T-helper 2 cell (primary cell): ENCODE measurements at places on chromosomes 7 and 10.

- no peak for DNase-seq
These were observed 193.8 kb upstream of the CCDC6 start for GRCh38 chr10:60099998-60100747.

DNA sequence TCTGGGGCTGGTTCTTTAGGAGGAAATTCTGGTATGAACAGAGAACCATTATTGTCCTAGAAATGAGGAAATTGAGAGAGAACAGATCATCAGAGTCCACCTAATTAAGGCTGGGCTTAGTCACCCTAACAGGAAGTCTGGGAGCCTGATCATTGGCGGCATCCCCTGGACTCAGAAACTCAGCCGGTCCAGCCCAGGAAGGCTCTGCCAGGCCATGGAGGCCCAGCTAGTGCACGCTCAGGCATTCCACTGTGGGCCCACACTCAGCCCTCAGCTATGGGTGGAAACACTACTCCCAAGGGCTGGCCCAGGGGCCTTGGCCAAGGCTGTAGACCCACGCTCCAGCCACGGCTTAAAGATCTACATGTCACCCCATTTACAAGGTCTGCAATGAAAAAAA lies 109.2 kb downstream of the PTPN20 start:
- DNase-seq, result no peak

DNA sequence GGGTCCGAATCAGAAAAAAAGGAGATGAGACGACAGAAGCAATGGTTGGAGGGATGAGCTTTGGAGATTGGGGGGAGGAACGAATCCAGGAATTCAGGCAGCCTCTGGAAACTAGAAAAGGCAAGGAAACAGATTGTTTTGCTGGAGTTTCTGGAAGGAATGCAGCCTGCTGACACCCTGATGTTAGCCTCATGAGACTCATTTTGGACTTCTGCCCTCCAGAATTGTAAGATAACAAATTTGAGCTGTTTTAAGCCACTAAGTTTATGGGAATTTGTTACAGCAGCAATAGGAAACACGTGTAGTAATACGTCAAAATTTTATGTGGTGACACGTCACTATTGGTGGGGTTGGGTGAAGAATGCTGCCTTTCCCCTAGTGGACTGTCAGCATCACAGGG lies 25.6 kb upstream of the NPS start:
- DNase-seq, result no peak

DNA sequence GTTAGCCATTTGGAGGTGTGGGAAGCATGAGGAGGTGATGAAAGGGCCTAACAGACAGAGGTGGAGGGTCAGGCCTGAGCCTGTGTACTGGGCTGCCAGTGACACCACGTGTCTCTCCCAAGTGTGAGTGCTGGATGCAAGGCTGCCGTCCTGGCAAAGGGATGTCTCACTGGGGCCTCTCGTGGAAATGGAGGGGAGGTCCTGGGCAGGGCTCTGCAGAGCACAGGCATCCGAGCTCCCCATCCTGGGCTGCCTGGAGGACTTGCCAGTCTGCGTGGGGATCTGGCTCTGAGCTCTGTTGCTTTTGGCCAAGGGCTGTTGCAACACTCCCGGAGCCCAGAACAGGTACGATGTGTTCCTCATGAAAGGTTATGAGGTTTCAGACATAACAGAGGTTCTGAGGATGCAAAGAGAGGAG lies 77.3 kb downstream of the GRK5 start:
- no peak for DNase-seq

DNA sequence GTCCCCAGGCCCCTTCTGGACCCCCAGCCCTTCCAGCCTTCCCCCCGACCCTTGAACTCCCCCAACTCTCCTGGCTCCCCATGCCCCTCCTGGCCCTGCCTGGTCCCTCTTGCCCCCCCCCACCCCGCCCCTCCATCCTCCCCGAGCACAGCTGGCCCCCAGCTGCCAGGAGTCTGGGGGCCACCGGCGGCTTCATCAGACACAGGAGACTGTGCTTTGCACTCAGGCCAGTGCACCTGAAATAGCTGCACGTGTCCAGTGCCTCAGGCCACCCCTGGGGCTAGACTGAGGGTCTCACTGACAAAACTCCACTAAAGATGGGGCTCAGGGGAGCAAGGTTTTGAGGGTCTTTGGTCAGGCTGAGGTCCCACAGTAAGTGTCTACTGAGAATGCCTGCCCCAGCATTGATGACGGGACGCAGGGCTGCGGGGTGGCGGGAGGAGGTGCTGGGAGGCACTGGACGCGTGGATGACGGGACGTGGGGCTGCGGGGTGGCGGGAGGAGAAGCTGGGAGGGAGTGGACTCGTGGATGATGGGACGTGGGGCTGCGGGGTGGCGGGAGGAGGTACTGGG lies 6.5 kb downstream of the FOXL3 start:
- no peak for DNase-seq

GRCh38 chr7:41973202-41973730 lies 263.7 kb downstream of the GLI3 start:
- DNase-seq, result no peak

DNA sequence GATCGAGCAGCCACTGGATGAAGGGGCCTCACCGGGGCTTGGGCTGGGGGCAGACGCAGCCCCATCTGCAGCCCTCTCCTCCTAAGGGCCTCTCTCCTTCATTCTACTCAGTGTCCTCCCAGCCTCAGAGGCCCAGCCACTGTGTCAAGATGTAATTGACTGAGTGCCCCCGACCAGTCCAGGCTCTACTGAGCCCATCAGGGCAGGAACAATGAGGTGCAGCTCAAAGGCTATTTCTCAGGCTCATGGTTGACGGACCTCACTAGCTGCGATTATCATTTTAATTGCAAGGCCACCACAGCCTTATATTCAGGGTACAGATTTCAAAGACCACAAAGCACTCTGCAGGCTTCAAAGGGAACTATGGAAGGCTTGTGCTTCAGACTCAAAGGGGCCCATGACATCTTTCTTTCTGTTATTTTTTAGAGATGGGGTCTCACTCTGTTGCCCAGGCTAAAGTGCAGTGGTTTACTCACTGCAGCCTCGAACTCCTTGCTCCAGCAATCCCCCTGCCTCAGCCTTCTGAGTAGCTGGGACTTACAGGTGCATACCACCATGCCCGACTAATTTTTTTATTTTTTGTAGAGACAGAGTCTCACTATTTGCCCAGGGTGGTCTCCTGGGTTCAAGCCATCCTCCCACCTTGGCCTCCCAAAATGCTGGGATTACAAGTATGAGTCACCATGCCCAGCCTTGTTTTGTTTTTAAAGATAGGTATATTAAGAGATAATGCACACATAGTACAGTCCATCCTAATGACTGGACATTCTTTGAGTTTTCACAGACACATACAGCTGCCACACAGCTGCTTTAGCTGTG lies 23.7 kb downstream of the SLC29A3 start:
- no peak for DNase-seq

DNA sequence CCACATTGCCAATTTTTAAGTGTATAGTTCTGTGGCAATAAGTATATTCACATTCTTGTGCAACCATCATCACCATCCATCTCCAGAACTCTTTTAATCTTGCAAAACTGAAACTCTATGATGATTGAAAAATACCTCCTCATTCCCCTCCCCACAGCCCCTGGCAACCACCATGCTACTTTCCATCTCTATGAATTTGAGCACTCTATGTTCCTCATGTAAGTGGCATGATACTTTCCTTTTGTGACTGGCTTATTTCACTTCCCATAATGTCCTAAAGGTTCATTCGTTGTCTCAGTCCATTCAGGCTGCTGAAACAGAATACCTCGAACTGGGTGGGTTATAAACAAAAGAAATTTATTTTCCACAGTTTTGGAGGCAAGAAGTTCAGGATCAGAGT lies 23.4 kb upstream of the EGR2 start:
- DNase-seq, result no peak

DNA sequence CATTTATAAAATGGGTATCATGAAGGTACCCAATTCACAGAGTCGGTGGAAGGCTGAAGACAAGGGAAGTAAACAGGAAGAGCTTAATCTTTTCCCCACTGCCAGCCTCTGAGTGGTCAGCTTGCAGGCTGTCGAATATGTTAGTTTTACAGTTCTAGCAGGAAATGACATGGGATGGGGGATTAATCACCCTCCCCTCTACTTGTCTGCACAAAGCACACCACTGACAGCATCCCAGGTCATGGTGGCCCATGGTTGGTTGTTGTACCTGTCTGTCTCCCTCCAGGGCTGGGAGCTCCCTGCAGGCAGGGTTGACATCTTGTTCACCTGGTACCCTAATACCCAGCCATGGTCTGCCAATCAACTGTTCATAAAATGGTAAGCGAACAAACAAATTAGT lies 55.6 kb downstream of the GRB10 start:
- no peak for DNase-seq

DNA sequence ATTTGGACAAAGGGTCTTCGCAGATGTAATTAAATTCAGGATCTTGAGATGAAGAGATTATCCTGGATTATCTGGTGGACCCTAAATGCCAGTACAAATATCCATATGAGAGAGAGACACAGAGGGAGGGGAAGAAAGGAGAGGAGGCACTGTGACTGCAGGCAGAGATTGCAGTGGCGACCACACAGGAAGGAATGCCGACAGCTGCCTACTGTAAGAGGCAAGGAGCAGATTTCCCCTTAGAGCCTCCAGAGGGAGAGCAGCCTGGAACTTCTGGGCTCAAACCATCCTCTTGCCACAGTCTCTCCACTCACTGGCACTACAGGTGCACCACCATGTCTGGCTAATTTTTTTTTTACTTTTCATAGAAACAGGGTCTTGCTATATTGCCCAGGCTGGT lies 152.3 kb downstream of the SDK1 start:
- DNase-seq, result no peak

DNA sequence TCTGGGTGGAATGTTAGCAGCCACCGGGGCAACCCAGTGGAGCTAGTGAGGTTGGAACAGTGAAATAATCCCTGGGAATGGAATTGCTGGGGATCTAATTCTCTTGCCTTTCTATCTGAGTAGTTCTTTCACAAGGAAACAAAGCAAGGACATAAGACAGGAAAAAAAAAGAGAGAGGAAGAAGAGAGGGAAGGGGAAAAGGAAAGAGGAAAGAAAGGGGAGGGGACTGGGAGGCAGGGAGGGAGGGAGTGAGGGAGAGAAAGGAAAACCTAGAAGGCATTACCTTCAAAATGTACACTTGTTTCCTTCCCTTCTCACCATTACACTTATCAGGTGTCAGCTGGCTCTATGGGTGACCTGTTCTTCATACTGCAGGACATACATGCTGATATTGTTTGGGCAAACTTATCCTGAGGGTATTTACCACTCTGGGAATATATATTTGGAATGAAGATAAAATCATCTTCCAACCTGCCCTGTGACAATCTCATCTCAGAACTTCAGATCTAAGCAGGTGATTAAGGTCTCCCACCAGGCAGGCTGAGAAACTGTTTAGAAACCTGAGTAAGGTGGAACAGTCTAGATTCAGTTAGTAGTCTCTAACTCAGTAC lies 50.0 kb upstream of the KCNIP2 start:
- no peak for DNase-seq

DNA sequence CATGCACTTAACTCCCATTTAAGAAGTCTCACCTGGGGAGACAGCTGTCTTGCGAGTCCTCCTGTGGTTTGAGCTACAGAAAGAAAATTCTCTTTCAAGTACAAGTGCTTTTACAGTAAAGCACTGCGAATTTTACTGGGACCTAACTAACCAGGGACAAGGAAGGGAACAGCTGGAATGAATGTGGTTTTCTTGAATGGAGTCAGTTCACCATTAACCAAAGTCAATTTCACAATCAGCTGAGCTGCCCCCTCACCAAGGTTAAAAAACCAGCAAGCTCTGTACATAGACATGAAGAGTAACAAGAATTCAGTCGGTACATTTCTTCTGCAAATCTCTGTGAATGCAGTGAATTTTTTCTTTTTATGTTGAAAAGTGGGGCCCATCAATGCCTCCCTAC lies 56.3 kb downstream of the GFRA1 start:
- DNase-seq, result no peak

- DNase-seq, result no peak
These were observed 54.3 kb upstream of the CABCOCO1 start for GRCh38 chr10:61608255-61609033.

DNA sequence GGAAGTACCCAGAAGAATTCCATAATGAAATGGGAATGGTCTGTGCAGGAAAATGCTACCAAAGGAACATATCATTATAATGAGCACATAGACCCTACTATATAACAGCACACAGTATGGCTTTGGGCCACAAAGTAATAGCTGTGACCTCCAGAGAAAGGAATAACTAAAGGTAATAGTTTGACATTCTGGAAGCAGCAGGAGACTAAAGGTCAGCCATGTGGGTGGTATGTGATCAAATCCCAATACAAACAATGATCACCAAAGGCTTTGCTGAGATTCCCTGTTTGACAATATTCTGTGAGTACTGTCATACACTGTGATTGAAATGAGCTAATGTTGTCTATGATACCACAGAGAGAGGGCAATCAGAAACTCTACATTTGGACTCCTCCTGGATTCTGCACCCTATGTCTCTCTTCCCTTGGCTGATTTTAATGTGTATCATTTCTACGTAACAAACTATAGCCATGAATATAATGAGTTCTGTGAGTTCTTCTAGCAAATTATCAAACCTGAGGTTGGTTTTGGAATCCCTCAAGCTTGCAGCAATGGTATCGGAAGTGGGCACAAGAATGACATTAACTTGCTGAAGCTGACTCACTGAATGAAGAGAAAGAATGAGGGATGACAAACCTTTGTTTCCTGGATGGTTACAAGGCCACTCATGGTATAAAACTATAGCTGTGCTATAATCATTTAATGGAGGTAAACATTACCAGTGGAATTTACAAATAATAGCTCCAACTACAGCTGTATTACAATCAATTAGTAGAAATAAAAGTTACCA lies 99.6 kb downstream of the JMJD1C start:
- no peak for DNase-seq

GRCh38 chr10:117519286-117519685 lies 23.3 kb upstream of the EMX2 start:
- DNase-seq, result no peak

- no peak for DNase-seq
These were observed 47.2 kb downstream of the CAMK1D start for GRCh38 chr10:12396567-12396966.

DNA sequence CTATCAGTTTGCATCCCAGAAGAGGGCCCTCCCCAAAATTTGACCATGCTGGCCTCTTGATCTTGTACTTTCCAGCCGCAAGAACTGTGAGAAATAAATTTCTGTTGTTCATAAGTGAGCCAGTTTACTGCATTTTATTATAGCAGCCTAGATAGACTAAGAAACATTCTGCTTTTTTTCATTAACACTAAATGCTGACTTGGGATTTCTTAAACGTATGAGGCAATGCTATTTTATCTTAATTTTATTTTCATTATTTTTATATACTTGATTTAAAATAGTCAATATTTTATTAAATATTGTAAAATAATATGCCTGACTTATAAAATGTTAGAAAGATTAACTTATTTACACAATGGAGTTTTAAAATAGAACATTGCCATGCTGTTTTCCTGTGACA lies 341.8 kb upstream of the CNTNAP2 start:
- DNase-seq, result no peak
